ENCODE measurements at places on chromosomes 1 and 21.

DNA sequence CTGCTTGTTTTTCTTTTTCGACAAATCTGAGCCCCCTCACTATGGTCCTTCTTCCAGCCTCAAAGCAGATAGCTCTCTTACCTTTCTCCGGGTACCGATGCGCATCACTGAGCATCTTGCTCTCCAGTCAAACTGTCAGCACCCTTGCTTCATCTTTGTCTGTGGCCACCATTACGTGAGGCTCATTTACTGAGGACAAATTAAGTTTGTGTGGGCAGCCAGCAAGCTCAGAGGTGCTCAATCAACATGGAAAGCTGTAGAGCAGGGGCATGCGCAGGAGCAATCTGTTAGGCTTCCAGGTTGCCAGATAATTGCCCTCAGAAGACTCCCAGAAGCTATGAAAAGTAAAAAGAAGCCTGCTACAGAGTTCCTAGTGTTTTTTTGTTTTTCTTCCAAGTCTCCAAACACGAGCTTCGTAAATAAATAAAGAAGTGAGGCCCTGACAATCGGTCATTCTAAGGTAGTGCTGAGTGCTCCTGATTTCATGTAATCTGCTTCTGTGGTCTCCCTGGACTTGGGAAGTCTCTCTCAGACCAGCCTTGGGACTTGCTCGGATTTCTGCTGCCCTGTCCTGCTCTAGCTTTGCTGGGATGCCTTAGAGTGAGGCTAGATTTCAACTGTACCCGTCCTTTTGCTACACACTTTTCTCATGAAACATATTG is 1.8 kb downstream of the C1orf53 start:
- no peak for DNase-seq

DNA sequence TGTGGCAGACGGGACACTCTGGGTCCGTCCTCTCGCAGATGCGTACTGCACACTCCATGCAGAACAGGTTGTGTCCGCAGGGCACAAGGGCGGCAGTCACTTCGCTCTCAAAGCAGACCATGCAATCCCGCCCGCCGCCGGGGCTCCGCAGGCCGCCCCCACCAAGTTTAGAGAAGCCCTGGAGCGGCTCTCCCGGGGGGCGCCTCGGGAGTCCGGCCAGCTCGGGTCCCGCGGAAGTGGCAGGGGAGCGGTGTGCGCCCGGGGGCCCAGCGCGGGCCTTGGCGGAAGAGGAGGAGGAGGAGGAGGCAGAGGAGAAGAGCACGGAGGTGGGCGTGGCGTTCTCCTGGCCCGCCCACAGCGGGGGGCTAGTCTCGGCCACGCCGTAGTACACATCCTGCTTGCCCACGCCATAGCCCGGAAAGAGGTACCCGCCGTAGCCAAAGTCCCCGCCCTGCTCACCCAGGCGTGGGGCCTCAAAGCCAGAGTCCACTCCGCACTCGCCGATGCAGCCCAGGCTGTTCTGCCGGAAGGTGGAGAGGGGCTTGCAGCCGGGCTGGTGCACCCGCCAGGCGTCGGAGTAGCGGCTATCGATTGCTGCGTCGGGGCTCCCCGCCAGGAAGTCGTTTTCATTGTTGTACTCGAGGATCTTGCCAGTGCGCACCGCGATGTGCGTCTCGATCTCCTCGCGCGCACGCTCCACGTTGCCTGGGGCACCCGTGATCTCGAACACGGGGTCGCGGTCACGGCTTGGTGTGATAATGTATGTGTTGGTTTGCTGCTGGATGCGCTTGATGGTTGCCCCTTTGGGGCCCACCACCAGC is 5.4 kb downstream of the MEX3A start:
- no peak for DNase-seq

DNA sequence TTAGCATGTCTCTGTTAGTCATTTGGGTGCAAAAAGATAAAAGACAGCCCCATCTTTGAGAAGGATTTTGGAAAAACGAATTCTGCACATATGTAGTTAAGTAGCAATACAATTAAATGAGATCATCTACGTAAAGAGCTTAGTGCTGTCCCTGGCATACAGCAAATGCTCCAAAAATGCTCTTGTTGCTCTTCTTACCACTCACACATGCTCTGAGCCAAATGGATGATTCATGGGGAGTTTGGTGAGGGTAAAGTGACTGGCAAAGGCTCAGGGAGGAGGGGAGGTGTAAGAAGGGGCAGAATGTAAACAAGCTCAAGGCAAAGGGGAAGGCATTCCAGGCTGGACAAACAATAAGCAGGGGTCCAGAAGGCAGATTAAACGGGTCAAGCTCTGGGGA is 191.9 kb downstream of the AK5 start:
- no peak for DNase-seq

- DNase-seq: no peak
These were observed 15.3 kb downstream of the GABPA start for GRCh38 chr21:25750085-25750484.

- DNase-seq: no peak
These were observed 107.6 kb upstream of the GORAB start for GRCh38 chr1:170424346-170424745.

- no peak for DNase-seq
These were observed 24.2 kb downstream of the CLEC20A start for GRCh38 chr1:178472531-178472930.

- no peak for DNase-seq
These were observed 49.8 kb upstream of the GJA8 start for GRCh38 chr1:147852706-147853225.

DNA sequence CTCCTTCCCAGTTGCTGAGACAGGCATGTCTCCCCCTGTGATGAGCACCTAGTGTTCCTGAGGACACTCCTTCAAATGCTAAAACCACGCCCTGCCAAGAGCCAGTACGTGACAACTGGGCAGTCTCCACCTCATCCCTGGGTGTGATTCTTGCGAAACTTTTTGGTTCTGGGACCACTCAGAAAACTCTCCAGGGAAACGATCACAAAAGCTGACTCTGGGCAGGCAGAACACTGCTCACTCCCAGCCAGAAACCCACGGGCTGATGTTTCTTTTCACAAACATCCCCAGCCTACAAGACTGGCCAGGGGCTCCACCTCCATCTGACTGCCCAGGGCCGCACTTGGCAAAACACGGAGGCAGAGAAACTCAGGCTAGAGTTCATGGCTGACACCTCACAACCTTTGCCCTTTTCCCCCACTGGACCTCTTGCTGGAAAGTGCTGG is 24.4 kb downstream of the DHRS3 start:
- no peak for DNase-seq

- no peak for DNase-seq
These were observed 36.0 kb downstream of the RRP1 start for GRCh38 chr21:43825242-43825935.

DNA sequence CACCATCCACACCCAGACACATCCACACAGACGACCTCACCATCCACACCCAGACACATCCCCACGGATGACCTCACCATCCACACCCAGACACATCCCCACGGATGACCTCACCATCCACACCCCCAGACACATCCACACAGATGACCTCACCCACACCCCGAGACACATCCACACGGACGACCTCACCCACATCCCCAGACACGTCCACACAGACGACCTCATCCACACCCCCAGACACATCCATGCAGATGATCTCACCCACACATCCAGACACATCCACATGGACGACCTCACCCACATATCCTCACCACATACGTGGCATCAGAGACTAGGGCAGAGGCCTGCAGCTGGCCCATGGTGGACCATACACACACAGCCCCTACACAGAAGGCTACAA is 14.7 kb upstream of the FABP3 start:
- no peak for DNase-seq

DNA sequence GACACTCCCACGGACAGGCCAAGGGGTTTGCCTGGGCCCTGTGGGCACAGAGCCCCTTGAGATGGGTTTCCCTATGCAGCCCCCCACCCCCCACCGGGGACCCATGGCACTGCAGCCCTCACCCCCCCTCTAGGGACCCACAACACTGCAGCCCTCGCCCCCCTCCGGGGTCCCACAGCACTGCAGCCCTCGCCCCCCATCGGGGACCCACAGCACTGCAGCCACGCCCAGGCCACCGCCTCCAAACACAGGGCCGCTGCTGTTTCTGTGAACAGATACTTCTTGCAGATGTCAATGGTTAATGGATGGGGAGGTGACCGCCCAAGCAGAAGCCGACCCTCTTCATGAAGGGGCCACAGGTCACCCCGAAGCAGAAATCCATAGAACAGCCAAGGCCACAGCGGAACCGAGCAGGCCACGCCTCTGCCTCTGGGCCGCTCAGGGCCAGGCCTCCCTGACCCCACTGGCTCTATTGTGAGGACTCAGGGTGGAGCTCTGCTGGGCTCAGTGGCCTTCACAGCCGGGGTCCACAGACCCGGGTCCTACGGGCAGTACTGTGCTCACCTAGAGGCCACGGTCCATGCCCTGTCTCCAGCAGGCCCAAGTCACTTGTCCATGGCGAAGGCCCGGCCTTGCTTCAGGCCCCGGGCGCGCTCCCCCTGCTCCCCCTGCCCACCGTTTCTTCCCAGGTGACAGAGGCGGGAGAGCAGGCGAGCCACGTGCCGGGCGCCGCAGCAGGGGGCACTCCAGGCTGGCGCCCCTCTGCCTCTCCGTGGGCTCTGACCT is 4.1 kb upstream of the POFUT2 start:
- DNase-seq: no peak

GRCh38 chr1:206463137-206463536 is 7.1 kb upstream of the IKBKE start:
- no peak for DNase-seq

- DNase-seq: no peak
These were observed 90.7 kb downstream of the IGSF21 start for GRCh38 chr1:18198260-18198659.

DNA sequence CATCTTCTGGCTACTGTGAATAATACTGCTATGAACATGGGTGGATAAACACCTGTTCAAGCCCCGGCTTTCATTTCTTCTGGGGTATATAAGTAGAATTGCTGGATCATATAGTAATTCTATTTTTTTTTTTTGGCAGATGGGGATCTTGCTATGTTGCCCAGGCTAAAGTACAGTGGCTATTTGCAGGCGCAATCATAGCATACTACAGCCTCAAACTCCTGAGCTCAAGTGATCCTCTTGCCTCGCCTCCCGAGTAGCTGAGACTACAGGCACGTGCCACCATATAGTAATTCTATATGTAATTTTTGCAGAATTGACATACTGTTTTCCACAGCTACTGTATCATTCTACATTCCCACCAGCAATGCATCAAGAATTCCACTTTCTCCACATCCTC is 27.8 kb downstream of the UBR4 start:
- DNase-seq: no peak

DNA sequence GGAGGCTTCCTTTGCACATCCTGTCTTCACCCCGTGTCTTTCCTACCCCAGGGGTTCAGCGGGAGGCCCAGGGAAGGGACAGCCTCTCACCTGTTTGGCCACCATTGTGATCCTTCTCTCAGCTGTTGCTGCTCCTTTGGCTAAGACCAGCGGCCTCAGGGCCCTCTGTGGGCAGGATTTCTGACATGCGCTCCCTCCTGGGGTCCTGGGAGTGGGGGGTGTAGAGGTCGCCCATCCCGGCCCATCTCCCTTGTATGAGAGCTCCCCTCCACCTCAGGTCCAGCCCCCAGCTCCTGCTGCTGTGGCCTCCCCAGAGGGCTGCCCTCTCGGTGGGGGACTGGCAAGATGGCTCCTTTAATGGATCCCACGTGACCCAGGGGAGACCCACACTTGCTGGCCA is 120.5 kb downstream of the PRDM2 start:
- DNase-seq: no peak

DNA sequence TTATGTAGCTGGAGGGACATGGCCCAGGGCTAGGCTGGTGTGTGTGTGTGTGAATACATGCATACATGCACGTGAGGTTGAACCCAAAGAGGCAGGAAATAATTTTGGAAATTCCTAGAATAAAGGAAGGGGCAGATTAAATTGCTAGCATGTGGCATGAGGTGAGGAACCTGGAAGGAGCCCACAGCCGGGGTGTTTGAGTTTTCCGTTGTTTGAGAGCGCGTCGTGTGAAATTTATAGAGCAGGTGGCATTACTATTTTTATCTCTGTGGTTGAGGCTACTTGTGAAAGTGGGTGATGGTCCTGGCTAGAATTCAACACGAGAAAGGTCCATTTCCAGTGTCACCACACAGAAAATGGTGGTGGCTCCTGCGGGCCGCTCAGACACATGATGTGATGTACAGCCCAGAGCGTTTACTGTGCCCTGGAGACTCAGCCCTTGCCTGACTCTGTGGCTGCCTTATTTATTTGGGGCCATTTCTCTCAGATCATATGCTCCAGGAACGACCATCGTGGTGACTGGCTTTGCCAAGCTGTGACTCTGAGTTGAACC is 48.0 kb downstream of the BACE2 start:
- no peak for DNase-seq

DNA sequence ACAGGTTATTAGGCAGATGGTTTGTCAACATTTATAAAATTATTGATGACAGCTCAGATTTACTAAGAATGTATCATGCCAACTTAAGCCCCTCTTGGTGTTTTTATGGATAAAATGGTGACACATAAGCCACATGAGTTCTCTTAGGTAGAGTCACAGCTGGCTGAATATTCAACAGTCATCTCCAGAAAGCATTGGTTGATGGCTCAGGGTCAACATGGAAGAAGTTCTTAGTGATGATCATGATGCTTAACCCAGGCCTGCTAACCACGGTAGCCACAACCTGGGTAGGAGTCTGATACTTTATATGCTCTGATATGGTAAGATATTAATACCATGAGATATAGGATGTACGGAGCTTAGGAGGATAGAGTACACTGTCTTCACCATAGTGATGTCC is 46.4 kb upstream of the SIPA1L2 start:
- DNase-seq: no peak

GRCh38 chr1:204924013-204924759 is 53.5 kb downstream of the NFASC start:
- DNase-seq: no peak

- no peak for DNase-seq
These were observed 23.7 kb upstream of the PEX19 start for GRCh38 chr1:160308451-160309184.

GRCh38 chr1:21706151-21706835 is 37.1 kb upstream of the RAP1GAP start:
- no peak for DNase-seq

DNA sequence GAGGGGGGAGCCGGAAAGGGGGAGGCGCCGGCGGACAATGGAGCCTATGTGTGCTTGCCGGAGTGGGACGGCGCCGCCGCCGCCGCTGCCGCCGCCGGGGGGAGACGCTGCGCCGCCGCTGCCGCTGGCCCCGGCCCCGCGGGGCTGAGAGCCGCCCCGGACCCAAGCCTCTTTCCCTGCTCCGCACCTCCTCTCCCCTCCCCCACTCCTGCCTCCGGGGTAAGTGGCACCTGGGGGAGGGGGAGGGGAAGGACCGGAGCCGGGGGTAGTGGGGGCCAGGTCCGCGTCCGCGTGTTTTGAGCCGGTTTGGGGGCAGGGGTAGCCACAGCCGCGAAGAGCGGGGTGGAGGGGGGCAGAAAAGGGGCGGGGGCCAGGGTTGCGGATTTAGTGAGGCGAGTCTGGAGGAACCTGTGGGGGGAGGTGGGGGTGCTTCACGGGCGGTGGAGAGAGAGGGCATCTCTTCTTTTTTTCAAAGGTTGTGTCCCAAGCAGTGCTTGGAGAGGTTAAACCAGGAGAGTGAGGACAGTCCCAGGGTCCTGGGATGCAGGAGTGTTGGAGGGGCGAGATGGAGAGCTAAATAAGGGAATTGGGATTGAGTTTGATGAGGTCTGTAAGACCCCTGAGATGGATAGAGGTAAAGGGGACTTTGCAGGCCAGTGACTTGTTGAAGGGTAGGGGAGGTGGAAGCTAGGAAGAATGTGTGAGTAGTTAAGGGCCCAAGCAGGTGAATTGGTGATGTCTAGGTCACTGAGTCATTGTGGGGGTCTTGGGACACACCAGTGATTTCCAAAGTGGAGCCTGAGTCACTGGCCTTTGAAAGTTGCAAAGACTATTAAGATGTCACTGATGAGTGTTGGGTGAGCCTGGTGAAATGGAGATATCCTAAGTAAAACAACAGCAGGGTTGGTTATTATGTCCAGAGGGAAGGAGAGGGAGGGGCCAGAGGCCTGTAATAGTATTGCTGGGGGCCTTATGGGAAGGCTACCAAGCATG is 59.1 kb downstream of the BCL9 start:
- no peak for DNase-seq

Measured in NCI-H2029 (cell line).